ENCODE measurements at places on chromosomes 2 and 18. TPM values are rescaled to one million over a fixed set of nuclear protein-coding genes. Genes with fewer than 3 reads are reported as not detected.

The RUFY4 gene
- 0.09 TPM for polyA plus RNA-seq

The TUBB8B gene
- polyA plus RNA-seq = 0.28 TPM

The REG3G gene
- 0.30 TPM for polyA plus RNA-seq

DNA sequence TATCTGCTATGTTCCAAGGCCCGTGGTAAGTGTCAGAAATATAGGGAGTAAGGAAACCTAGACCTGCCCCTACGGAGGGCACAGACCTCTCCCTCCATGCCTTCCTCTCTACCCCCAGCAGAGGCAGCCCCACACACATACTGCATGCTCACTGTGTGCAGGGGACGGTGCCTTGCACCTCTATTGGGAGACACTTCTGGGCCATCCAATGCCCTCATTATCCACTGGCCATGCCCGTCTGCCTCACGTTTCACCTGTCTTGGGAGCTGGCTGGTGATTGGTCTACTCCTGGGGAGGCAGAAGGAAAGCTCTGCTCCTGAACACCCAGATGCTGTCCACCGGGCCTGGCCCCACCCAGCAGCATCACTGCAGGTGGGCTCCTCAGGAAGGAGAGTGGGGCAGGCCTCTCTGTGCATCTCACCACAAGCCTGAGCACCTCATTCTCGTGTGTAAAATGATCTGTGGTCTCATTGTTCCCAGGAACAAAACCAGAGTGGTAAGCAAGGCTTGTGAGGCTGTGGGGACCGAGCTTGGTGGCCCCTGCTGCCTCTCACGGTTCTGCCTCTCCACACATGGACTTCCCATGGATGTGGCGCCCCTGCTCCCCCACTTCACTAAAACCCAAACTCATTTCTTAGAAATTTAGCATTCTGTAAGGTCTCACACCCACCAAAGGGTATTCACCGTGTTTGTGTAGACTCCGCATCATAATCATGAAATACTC is 312.5 kb upstream of the HS6ST1 start:
- DNase-seq = no peak

The MYOM1 gene
- polyA plus RNA-seq = 14.9 TPM

- no peak for DNase-seq
These were observed 101.2 kb downstream of the DLGAP1 start for GRCh38 chr18:4353853-4354418.

The IHH gene
- 0.13 TPM for polyA plus RNA-seq

The PRKAG3 gene
- not detected for polyA plus RNA-seq

Data from urinary bladder (tissue), 4 donors.